Fibroblast of skin of back (primary cell): ENCODE measurements at places on chromosomes 16 and 17.

DNA sequence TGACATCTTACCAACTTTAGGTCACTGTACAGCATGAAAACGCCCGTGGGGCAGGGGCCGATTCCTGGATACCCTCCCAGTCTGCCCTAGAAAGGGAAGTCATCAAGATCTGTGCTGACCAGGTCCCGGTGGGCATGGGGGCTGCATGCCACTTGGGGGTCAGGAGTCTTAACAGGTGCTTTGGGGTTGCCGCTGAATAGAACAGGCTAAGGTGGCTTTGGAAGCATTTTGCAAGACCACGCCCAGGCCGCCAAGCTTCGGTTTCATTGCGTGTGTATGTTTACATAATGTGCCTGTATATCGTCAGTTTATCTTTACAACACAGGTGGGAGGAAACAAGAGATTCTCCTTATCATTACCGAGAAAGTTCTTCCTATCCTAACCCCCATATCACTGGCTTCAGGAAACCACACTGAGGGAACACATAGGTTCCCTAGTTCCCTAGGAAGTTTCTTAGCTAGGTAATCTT is 13.3 kb upstream of the USP36 start:
- DNase-seq, result no peak

- no peak for DNase-seq
Observed at GRCh38 chr16:60363566-60363965, 1629.5 kb upstream of the GOT2 start.

DNA sequence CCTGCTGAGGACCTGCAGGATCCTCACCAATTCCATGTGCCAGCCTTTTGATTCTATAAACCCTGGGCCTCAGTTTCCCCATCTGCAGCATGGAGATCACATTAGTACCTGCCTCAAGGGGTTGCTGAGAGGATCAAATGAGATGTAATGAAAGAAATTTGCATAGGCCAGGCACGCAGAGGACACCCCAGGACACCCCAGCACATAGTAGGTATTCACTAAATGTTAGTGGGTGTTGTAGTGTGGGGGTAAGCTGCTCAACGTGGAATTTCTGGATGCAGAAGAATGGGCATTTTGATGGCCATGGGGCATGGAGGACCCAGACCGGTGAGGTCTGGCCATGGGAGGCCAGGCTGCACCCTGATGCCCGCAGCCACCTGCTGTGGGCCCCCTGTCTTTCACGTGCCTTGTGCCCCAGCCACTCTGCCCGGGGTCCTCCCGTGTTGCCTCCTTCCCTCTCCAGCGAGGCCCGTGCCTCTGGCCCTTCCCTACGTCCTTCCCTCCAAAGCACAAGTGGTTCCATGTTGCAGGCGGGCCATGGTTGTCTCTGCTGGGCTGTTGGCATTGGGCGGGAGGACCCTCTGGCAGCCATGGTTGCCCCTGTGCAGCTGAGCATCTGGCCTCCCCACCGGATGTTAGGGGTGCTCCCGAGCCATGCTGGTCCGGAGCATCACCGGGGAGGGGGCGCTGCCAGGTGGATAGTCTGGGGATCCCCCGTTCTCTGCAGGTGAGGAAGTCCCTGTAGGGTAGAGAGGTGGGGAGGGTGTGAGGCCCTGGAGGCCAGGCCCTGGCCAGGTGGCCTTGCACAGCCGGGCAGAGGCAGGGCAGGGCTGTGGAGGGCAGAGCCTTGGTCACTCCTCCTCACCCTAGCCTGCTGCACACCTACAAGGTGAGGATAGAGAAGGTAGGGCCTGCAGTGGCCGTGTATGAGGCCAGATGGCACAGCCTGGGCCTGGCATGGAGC is 8.6 kb downstream of the MAP2K3 start:
- no peak for DNase-seq

DNA sequence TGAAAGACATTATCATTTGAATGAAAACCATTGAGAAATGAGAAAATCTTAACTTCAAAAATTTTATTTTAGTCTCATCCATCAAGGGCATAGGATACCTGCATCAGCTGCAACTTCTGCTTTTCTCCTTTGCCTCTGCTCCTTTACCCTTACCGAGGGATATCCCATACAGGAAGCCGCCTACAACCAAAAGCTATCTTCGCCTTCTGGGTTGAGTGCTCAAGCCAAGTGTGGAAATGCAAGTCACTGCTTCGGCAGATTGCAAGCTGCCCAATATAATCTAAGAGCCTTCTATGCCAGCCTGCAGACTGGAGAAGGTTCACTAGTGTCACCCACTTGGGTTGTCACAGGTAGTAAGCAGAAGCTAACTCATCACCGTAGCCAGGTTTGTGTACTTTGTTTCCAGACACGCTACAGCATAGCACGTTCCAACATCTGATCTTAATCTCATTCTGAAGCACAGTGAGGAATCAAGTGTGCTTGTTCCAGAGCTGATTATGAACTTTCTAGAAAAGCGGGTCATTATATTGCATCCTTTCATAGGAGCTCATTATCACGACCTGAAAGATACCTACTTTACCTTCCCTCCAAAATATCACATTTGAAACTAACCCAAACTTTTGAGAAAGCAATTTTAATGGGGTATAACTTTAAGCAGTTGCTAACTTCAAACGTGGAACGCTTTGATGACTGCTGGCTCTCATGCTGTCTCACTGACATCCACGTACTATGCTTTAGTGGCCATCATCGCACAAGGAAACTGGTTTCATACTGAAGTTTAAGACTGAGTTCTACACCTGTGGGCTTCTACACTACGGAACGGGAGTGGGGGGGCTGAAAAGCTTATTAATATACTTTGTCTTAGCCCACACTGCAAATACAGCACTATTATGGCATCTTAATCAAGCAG is 8.0 kb upstream of the UNK start:
- no peak for DNase-seq

DNA sequence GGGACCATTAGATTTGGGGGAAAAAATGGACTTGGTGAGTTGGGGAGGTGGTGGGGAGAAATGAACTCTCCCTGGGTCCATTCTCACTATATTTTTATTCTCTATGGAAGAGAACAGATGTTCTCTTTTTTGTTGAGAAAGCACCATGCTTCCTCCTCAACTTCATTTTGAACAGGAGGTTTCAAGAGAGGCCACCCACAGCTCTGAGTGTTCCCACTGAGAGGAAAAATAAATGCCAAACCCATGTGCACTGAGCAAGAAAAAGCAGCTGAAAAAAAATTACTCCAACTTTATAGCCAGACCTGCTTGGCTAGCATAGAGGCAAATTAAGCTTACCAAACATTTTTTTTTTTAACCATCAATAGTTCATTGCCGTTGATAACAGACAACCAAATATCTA is 883.6 kb downstream of the KCNJ2 start:
- DNase-seq, result no peak

- DNase-seq, result peak; percentile 61
Observed at GRCh38 chr17:42531455-42532354, 4.3 kb upstream of the NAGLU start.

- no peak for DNase-seq
Observed at GRCh38 chr17:17915183-17915582, 57.0 kb downstream of the TOM1L2 start.

GRCh38 chr16:14011001-14011400 is 60.1 kb upstream of the MRTFB start:
- DNase-seq, result no peak

- no peak for DNase-seq
Observed at GRCh38 chr17:41419716-41420115, 4.7 kb downstream of the KRT37 start.

DNA sequence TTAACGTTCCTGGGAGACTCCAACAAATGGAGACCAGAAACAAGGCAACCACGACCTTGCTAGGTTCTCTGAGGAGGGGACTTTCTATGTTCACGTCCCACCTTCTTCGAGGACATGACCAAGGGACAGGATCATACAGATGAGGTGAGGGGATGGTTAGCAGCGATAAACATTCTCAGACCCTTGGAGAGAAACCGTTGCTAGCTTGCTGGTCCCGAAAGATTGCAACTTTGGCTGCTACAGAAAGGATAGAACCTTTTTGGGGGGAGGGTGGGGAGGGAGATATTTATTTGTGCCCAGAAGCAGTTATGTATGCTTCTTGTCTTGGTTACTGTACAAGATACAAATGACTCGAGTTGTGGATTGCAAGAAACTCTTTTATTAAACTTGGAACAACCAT is 35.3 kb upstream of the KCNJ2 start:
- no peak for DNase-seq

DNA sequence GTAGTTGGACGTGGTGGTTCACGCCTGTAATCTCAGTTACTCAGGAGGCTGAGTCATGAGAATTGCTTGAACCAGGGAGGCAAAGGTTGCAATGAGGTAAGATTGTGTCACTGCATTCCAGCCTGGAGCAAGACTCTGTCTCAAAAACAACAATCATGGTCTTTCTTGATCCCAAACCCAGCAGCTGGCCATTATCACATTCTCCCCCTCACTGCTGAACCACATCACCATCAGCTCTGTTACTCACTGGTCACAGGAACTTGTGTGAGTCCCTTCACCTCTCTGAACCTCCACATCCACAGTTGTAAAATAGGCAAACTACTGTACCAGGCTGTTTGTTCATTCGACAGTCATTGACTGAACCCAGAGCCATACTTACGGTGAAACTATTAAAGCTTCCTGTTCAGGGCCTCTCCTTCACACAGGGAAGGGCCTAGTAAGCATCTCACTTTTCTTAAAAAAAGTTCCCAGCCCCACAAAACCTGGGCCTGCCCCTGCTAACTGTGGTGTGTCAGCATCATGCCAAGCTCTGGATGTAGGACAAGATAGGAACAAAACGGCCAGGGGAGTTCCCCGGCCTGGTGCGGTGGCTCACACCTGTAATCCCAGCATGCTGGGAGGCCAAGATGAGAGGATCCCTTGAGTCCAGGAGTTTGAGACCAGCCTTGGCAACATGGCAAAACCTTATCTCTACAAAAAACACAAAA is 104.7 kb downstream of the COPRS start:
- peak; percentile 87 for DNase-seq

DNA sequence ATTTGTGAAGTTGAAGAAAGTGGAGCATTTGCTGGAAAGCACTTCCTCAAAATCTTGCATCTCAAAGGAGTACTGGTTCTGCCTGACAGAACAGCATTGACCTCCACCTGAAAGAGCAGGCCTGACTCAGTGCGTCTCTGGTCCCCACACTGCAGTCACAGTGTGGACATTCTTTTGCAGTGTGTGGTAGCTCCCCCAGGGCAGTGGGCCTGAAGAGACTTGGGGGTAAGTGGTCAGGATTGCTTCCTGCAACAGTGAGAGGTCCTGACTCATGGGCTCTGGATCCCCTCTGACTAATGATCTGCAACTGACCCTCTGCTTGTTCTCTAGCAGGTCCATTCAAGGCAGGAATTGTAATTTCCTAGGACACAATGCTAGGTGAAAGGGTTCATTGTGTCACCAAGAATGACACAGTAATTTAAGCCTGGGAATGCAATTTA is 204.9 kb upstream of the KCNJ16 start:
- DNase-seq, result peak; percentile 94
